ENCODE measurements at places on chromosomes 7 and 10.

GRCh38 chr7:699476-700170 is 26.9 kb upstream of the DNAAF5 start:
- no peak for DNase-seq

GRCh38 chr10:105770524-105771212 is 1129.6 kb downstream of the SORCS3 start:
- DNase-seq: no peak

DNA sequence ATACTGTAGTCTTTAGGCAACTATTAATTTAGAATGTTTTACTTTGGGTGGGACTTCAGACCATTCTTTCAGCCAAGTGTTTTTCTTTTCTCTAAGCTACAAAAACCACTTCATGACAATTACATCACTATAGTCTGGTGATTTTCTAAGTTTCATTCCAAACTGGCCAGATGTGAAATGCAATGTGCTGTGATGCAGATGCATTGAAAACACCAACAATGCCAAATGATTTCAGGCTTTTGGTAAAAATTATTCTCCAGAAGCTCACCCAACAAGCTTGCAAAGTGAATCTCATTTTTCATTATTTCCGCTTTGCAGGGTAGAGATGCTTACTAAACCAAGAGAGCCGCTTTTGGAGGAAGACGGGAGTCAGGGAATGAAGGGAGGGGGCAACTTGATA is 118.4 kb upstream of the ANK3 start:
- DNase-seq: no peak

GRCh38 chr7:73606801-73607691 is 17.3 kb downstream of the MLXIPL start:
- DNase-seq: no peak

DNA sequence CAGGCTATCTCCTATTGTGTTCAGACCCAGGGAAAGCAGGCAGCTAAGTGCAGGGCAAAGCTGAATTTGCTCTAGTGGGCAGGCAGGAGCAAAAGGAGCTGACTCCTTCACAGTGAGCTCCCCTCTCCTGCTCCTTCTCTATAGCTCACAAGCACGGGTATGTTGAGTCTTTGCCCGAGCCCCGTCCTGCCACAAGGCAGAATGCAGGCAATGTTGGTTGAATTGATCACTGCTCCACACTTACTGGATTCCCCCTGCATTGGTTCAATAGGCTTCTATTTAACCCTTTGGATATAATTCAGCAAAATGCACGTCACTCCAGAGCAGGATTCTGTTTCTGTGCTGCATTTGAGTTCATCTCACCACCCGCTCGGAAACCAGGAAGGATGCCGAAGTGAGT is 16.2 kb upstream of the C10orf90 start:
- DNase-seq: no peak

DNA sequence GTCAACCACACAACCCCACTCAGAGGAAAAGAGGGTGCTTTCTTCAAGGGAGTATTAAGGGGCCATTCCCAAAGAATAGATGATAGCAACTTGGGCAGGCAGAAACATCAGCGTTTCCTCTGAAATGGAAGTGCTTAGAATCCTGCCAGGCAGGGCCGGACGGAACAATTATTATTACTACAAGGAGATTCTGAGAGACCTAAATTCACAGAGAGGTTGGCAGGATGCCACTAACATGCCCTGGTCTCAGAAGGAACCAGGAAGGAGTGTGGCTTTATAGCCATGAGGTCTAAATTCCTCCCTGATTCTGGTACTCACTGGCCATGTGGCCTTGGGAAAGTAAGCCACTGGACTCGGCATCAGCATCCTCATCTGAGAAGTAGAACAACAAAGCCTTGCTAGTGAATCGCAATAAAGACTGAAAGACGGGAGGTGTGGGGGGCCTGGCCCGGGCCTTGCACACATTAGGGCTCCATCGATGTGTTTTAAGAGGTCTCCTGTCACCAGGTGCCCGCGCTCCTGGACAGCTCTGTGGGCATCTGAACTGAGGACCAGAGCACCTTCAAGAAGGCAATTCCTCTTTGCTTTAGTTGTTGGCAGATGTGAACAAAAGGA is 131.5 kb downstream of the OAT start:
- DNase-seq: no peak

GRCh38 chr10:78288663-78289062 is 255.0 kb downstream of the RPS24 start:
- peak; percentile 43 for DNase-seq

DNA sequence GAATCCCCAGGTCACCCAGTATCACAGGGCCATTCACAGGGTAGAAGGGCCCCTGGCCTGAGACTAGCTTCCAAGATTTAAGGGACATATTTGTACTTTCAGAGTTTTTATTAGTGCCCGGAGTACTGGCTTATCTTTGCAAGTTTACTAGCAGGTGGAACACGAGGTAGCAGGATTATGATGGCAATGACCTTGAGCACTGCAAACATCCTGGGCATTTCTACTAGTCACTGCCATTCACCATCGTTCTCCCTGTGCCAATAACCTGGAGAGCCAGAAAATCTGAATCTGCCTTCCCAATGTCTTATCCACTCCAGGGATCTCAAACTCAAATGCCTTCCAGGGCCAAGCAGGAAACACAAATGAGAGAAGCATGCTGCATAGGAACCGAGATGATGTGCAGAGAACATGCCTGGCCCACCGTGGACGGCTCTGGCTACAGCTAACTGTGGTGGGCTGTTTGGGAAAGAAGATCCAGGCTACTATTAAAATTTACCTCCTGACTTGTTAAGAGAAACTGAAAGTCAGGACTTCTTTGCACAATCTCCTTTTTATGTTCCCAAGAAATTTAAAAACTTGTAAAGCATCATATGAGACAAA is 16.7 kb downstream of the FAM53B start:
- no peak for DNase-seq

- DNase-seq: no peak
Observed at GRCh38 chr7:50197549-50197948, 104.5 kb upstream of the ZPBP start.

DNA sequence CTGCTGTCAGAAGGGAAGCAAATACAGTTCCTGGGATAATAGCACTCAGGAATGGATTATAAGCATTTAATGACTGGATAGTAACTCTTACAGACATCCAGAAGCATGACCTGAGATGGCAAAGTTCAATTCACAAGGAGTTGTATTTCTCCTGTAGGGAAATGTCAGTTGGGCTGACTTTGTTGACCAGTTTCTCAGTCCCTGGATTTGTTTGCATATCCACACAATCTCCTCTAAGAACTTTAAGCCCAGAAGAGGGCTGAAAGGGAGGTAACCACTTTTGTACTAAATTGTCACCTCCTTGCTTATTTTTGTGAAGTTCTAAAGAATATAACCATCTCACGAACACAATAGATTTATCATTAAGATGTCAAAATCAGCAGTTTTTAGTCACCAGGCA is 140.3 kb downstream of the SEMA3D start:
- DNase-seq: no peak

- DNase-seq: no peak
Observed at GRCh38 chr10:102900006-102900405, 18.1 kb upstream of the CNNM2 start.

GRCh38 chr7:154840086-154840485 is 162.8 kb downstream of the PAXIP1 start:
- DNase-seq: no peak
